ENCODE measurements at places on chromosomes 2 and 18.

DNA sequence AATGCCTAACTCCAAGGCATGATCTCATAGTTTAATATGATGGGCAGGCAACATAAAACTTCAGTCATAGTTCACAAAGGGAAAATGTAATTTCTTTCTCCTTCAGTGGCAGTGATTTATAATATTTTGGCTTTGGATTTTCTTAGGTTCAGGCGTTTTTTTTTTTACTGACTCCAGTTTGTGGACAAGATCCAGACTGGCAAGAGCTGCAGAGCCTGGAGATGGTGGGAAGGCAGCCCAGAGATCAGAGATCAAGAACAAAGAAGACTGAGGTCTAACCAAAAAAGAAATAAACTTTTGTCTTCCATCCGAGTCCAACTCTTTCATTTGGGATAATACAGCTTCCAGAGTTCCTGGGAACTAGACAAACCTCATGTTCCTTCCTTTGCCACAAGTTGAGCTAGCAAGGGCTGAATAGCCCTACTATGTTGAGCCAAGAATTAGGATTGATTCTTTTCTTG lies 215.3 kb upstream of the SETBP1 start:
- no peak for DNase-seq

- DNase-seq: no peak
Observed at GRCh38 chr2:107932979-107933378, 53.3 kb upstream of the SLC5A7 start.

DNA sequence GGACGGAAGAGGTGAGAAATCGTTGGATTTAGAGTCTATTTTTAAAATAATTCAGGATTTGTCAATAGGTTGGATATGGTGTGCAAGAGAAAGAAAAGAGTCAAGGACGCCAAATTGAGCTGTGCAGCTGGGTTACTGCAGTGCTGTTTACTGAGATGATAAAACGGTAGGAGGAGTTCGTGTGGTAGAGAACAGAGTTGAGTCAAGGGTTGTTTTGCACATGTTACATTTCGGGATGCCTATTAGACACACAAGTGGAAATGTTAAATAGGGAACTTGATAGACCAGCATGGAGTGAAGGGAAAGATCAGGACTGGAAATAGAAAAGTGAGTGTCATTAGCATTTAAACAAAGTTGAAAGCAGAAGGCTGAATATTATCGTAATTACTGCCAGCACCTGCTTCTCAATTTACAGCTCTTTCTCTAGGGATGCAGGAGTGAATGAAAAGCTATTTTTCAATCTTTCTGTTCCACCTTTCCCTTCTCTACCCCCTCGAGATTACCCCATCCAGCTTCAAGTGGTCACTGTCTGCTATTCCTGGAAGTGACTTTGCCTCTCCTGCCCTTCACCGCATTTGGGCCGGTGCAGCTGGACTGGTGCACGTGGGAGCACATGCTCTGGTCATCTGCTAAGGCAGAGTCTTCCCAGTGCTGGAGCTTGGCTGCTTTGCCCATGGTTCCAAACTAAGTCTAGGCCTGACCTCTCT lies 30.3 kb downstream of the GPR75 start:
- DNase-seq: no peak

- DNase-seq: no peak
Observed at GRCh38 chr2:11941201-11942177, 195.1 kb downstream of the LPIN1 start.

DNA sequence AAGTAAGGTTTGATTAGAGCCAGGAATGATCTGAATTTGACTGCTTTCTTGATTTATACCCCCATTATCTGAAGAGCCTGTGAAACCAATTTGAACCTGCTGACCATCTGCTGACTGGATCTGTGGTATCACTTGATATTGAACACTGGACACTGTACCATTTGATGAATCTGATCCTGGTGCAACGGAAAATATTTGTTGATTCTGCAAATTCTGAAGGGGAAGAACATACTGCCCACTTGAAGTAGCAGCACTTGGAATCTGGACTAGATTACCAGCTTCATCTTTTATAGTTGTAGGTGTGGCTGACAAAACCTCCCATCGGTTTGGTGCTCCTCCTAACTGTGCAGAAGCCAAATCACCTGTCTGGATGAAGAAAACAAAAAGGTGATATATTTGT lies 9.3 kb downstream of the SP3 start:
- no peak for DNase-seq
